Daoy (cell line): ENCODE measurements at places on chromosomes 13 and 19. TPM values are rescaled to one million over a fixed set of nuclear protein-coding genes. Genes with fewer than 3 reads are reported as not detected.

GRCh38 chr13:113588394-113589111 is 4.0 kb downstream of the TFDP1 start:
- DNase-seq = no peak

GRCh38 chr13:24270639-24271141 is 38.7 kb upstream of the C1QTNF9 start:
- DNase-seq = no peak

DNA sequence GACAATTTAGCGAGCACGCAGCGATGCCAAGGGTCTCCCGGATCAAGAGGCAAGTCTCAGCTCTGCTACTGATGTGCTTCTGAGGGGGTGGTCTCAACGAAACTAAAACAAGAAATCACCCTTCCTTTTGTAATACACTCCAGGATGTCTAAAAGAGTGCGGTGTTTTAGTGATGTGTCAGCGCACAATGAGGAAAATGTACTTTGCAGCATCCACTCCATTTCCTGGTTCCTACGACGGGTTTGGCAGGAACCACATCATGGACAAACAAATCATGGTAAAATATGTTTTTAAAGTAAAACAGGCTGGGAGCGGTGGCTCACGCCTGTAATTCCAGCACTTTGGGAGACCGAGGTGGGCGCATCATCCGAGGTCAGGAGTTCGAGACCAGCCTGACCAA is 154.0 kb upstream of the TSC22D1 start:
- DNase-seq = no peak

DNA sequence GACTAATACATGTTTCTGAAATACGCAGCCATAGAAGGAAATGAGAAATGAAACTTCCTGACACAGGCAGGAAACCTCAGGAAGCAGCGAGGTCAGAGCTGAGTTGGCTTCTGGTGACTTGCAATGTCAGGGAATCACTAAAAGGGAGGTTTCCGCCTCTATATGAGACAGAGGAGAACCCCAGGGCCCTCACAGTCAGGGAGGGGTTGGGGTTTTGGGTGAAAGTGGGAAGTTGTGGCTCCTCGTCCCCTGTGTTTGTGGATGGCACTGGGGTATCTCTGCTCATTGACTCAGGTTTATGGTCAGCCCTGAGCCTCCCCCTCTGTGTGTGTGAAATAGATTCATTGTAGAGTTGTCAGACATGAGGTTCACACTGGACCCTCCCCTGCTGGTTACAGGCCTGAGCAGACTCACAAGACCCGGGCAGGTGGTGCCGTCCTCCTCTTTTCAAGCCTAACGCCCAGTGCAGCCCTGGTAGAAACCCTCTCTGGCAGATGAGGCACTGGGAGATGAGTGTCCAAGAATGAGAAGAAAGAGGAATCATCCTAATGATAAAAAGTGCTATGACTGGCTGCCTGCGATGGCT is 5.5 kb upstream of the LILRA6 start:
- DNase-seq = peak; percentile 60

The AXL gene
- 170 and 174 TPM in 2 replicates for total RNA-seq

DNA sequence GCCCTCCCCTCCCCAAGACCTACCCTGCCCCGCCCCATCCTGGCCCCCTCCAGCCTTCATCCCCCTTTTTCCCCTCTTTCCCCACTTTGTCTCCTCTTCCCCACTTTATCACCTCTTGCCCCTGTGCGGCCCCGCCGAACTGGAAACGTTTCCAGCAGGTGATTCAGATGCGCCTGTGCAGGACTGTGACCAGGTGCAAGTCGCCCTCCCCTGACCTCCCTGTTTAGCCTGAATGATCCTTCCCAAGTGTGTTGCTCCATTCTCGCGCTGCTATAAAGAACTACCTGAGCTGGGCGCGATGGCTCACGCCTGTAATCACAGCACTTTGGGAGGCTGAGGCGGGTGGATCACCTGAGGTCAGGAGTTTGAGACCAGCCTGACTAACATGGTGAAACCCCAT is 25.9 kb downstream of the ZNF791 start:
- no peak for DNase-seq

DNA sequence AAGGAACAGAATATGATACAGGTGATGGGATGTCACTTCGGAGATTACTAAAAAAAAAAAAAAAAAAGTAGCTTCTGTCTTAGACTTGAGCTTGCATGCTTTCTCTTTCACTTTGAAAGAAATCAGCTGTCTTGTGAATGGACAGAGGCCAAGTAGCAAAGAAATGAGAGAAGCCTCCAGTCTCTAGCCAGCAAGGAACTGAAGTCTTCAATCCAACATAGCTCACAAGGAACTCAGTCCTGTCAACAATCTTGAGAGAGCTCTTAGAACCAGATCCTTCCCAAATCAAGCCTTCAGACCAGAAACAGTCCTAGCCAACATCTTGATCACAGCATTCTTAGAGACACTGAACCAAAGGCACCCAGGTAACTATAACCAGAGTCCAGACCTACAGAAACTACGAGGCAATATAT is 7.7 kb downstream of the N4BP2L2 start:
- DNase-seq = peak; percentile 2

The KLHL1 gene
- total RNA-seq = not detected in 2 replicates

GRCh38 chr13:88979465-88980175 is 1308.4 kb downstream of the SLITRK5 start:
- DNase-seq = no peak

DNA sequence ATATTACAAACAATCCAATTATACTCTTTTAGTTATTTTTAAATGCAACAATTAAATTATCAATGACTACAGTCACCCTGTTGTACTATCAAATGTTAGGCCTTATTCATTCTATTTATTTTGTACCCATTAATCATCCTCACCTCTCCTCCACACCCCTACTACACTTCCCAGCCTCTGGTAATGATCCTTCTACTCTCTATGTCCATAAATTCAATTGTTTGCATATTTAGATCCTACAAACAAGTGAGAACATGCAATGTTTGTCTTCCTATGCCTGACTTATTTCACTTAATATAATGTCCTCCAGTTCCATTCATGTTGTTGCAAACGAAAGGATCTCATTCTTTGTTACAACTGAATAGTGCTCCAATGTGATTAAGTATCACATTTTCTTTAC is 1414.6 kb downstream of the SLITRK1 start:
- no peak for DNase-seq

The ZNF415 gene
- 8.7 and 11.5 TPM in 2 replicates for total RNA-seq

- no peak for DNase-seq
These were observed 275.2 kb upstream of the EDNRB start for GRCh38 chr13:78193846-78194245.

The C1QTNF9B gene
- not detected in 2 replicates for total RNA-seq

DNA sequence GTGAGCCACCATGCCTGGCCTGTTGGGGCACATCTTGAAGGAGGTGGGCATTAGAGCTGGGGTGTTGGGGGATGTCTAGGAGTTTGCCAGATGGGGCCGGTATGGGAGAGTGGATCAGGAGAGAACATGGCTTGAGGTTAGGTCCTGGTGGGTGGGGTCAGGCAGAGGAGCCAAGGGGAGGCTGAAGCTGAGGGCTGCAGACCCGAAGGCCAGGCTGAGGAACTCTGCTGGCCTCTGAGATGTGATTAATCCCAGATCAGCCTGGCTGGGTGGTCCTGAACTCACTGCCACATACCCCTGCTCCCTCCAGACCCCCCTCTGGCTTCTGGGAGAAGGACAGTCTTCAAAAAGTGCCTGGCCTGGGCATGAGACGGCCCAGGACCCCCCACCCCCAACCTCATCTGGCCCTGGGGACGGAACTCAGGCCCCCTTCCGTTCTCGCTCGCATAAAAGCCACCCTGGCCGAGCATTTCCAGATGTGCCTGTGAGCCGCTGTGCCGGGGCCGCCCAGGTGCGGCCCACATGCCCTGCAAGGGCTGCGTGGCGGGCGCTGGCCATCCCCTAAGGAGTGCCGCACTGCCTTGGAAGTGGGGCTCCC is 2.7 kb downstream of the FSTL3 start:
- no peak for DNase-seq

GRCh38 chr19:7989071-7989575 is 16.3 kb downstream of the ELAVL1 start:
- DNase-seq = no peak

DNA sequence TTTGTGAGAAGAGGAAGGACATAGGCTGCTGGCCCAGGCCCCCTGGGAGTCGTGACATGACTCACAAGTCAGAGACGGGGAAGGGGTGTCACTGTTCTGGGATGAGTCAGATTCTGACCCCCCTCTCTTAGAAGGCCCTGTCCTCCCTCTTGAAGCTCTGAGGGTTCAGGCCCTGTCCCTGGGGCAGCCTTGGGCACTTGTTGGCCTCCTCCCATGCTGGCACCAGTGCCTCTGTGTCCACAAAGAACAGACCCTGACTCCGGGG is 2.7 kb upstream of the CEACAM7 start:
- no peak for DNase-seq

- DNase-seq = peak; percentile 93
These were observed 19.6 kb upstream of the EPHX3 start for GRCh38 chr19:15251749-15252397.

The NKPD1 gene
- 0.11 and 1.4 TPM in 2 replicates for total RNA-seq

The ZNF790 gene
- 4.0 and 12.7 TPM in 2 replicates for total RNA-seq

- DNase-seq = peak; percentile 86
These were observed 1.4 kb downstream of the UHRF1 start for GRCh38 chr19:4910594-4911281.
